ENCODE measurements at places on chromosomes 5 and 9.

- DNase-seq: no peak
Observed at GRCh38 chr9:125829743-125830142, 82.6 kb downstream of the PBX3 start.

DNA sequence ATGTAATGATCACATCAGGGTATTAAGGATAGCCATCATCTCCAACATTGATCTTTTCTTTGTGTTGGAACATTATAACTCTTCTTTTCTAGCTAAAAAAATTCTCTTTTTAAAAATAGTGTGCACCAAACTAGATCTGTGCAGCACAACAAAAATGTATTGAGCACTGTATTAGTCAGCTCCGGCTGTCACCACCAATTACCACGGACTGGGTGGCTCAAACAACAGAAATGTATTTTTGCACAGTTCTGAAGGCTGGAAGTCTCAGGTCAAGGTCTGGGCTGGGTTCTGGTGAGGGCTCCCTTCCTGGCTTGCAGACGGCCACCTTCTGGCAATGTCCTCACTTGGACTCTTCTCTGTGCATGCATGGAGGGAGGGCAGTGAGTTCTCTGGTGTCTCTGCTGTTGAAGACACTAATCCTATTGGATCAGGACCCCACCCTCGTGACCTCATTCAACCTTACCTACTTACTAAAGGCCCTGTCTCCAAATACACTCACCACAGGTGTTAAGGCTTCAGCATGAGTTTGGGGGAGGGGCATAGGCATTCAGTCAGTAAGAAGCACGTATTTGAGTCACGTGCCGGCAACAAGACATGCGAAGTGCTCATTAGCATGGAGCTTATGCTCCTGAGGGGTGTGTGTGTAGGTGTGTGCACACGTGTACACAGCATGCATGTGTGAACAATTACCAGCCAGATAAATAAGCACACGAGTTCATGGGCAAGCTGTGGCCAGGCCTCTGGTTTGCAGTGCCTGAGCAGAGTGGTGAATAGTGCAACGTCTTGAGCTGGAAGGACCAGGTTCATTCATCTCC lies 89.4 kb upstream of the SH3PXD2B start:
- DNase-seq: no peak

DNA sequence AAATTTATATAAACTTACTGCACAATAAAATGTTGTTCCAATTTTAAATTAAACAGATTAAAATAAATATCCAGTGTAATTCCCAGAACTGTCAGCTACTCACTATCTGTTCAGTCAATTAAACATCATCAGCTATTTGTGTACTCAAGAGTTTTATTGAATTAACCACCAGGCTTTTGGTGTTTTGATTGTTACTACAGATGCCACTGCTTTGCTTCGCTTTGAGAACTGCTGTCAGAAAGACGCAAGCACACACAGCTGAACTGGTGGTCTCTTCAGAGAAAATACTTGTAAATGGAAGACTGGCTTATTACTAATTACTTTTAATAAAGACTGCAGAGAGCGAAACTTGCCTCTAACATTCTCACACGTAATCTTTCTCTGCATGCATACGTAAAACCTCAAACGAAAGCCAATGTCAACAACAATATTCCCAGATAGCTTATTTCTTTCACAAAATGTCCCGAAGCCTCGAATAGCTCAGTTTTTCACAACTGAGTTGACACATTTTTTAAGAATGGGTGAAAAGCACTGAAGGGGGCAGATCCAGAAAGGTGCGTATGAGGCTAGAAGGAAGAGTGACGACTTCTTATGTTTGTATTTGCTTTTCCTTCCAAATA lies 259.6 kb upstream of the RPS23 start:
- no peak for DNase-seq

DNA sequence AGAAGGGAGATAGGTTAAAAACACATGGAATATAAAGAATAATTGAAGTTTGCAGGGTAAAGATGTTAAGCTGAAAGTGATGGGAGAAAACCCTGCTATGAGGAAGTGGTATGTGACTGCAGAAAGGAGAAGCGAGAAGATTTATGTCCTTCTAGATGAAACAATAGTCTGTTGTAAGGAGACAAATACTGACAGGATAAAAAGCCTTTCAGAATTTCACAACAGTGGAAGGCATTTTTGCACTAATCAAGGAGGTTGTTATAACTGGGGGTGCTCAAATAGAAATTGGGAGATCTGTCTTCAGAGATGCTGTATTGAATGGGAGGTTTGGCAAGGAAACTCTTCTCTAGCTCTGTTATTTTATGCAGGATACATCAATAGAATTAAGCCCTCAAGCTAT lies 69.6 kb downstream of the NMUR2 start:
- no peak for DNase-seq

GRCh38 chr5:124061663-124062062 lies 549.7 kb downstream of the CSNK1G3 start:
- DNase-seq: no peak

- no peak for DNase-seq
Observed at GRCh38 chr5:156121234-156121633, 205.7 kb upstream of the SGCD start.

- no peak for DNase-seq
Observed at GRCh38 chr5:88503041-88503345, 234.3 kb upstream of the TMEM161B start.

- no peak for DNase-seq
Observed at GRCh38 chr5:62168506-62169281, 137.3 kb upstream of the KIF2A start.

GRCh38 chr5:132447196-132447595 lies 43.4 kb downstream of the IRF1 start:
- DNase-seq: no peak

- DNase-seq: no peak
Observed at GRCh38 chr5:43348207-43348606, 35.0 kb upstream of the HMGCS1 start.

GRCh38 chr5:19424506-19424905 lies 563.5 kb downstream of the CDH18 start:
- no peak for DNase-seq

DNA sequence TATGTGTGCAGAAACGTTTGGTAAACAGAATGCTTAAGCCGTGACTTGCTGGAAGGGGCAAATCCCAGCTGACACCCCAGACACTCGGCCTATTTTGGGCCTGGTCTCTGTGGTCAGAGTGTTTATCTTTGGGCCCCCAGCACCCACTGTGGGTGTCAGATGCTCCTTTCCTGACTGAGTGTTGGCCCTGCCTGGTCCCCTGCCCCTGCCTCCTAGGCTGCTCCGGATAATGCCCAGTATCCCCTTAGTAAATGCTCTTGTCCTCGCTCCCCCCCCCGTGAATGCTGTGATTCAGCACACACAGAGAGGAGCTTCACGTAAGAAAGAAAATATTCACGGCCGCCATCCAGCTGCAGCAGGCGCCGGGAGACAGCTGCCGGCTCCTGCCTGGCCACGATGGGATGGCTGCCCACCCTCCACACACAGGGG lies 11.3 kb upstream of the ANGPTL2 start:
- no peak for DNase-seq

DNA sequence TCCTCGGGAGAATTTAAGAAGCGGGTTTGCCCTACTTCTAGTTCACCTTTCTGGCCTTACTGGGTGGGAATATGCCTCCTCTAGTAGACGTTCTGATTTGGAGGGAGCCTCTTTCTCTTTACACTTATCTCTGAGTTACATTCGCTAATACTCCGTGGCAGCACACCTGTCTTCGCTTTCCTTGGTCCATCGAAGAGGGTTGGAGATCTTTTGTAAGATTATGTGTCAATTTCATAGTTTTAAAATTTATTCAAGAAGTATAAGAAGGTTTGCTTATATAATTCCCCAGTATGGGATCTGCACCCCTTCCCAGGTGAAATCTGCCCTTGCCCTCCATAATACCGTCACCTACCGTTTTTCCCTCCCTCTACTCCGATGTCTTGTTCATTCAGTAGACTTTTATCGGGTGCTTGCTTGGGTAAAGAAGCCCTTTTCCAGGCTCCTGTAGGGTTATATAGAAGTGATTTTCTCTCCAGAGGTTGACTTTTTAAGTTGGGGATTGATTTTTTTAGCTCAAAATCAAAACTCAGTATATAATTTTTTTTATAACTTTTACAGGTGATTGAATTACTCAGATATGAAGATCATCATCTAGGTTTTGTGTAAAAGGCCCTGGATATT lies 1.1 kb downstream of the GPBP1 start:
- DNase-seq: no peak

DNA sequence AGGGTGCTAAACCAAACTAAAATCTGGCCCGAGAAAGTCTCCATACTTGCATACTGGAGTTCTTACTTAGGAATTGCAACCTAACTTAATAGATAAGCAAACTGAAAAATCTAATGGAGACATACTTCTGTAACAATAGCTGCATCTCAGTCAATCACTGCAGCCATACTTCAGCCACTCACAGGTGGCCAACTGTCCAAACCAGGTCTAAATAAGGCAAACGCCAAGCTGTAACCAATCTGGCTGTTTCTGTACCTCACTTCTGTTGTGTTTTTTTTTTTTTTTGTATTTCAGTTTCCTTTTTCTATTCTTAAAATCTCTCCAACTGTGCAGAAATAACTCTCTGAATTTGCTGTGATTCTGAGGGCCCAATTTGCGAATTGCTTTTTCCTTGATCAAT lies 4.4 kb upstream of the NDUFB6 start:
- no peak for DNase-seq

- DNase-seq: no peak
Observed at GRCh38 chr5:179967489-179967888, 59.8 kb upstream of the TBC1D9B start.

- DNase-seq: no peak
Observed at GRCh38 chr5:84393969-84394368, 9.3 kb upstream of the EDIL3 start.

DNA sequence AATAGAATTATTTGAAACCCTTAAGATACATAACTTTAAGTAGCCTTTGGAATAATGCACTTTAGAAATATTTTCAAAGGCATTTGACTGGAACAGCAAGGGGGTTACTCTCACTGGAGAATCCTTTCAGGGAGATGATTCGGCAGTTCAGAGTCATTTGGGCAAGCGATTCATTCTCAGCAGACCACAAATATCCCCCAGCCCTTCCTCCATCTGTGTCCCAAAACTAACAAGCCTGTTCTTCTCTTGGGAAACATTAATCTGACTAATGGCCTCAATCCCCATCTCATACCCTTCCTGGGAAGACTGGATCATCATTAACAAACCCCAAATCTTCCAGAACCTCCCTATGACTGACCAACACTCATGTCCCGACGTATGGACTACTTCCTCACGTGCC lies 65.8 kb upstream of the S1PR3 start:
- no peak for DNase-seq

DNA sequence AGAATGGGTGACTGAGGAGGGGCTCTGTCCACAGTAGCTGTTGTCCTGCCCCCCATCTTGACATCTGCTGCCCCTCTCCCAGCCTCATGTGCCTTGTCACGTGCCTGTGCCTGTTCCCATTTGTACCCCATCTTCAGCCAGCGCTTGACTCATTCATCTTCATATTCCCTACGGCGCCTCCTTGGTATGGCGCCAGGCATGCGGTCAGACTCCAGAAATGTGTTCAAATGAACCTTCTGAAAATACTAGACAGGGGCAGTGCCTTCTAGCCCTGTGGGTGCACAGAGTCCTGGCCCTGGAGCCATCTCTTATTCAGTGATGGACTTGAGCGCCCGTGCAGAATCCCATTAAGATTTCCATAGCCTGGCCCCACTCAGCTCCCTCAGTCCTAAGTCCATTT lies 46.2 kb downstream of the CFAP77 start:
- DNase-seq: no peak

DNA sequence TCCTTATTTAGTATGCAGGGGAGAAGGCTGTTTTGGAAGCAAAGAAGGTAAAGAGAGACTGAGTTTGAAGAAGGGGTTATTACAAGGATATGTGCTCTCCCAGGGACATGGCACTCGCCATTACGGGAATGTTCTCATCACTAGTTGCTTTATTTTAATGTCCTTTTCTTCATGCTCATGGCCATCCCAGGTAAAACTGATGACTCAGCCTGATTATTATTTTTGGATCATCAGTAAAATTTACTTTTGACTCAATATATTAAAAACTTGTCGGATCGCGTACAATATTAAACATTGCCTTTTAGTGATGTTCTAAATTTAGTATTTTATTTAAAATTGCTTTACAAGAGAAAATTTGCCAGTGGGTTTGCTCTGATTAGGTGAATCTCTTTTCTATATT lies 414.7 kb downstream of the TLE4 start:
- DNase-seq: no peak

DNA sequence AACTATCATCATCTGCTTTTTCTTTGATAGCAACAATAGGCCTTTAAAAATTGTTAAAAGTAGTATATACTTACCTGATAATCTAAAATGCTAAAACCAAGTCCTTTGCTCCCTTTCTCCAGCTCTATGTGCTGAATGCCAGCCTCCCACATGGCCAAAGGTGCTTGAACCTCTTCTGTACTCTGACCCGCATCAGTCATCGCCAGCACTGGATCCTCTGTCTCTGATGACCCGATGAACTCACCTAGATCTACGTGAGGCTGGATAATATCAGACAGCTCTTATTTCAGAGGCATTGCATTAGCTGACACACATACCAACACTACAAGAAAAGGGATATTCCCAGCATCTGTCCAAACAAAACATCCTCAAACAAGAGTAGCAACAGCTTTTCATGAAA lies 89.5 kb downstream of the MPDZ start:
- no peak for DNase-seq

DNA sequence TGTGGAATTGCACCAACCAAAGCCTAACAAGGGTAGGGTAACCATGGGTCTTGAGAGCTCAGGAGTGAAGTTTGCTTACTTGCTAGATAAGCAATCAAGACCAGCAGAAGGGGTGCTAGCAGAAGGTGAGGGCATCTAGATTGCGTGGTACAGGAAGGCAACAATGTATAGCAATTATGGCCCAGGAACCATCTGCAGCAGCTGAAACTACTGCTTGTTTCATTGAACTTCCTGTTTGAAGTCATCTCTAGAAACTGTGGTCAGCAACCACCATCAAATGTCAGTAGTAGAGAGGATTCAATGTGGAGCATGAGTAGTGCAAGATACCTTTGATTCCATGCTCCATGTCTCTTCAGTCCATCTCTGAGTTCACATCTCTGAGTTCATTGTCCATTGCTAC lies 462.1 kb upstream of the GRAMD2B start:
- DNase-seq: no peak

DNA sequence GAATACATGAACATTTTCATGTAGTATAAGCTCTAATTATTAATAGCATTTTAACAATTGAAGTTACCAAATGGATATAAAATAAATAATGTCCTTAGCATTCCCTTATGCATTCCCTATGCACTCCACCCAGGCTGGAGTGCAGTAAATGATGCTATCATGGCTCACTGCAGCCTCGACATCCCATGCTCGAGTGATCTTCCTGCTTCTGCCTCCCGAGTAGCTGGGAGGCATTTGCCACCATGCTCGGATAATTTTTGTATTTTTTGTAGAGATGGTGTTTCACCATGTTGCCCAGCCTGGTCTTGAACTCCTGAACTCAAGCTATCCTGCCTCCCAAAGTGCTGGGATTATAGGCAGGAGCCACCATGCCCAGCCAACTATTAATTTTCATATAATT lies 184.0 kb downstream of the PBX3 start:
- no peak for DNase-seq

GRCh38 chr5:128791312-128791711 lies 174.0 kb upstream of the SLC27A6 start:
- DNase-seq: no peak
